Adipocyte (in vitro differentiated cells): ENCODE measurements at places on chromosomes 1 and 21.

GRCh38 chr1:245807306-245807705 is 652.5 kb downstream of the KIF26B start:
- DNase-seq: no peak

DNA sequence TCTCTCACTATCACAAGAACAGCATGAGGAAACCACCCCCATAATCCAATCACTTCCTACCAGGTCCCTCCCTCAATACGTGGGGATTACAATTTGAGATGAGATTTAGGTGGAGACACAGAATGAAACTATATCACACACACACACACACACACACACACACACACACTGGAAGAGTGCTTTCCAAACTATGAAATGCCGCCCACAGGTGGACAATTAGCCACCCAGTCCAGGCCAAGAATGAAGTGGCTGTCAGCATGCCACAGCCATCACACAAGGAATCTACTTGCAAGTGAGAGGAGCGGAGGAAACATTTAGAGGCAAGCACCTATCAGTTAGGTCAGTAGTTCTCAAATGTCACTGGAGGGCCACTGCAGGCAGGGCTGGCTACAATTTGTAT is 105.4 kb upstream of the HOOK1 start:
- DNase-seq: no peak

DNA sequence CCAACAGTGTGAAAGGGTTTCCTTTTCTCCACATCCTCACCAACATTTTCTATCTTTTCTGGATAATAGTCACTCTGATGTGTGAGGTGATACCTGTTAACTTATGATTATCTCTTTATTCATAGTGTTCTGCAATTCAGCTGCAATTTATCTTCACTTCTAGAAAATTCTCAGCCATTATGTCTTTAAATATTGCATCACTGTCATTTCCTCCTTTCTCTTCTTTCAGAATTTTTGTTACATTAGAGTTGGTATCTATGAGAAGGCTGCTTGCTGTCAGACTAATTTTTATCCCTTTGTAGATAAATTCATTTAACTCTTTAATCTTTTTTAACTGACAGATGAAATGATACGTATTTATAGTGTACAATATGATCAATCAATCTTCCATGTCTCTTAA is 30.5 kb upstream of the ATF3 start:
- no peak for DNase-seq

- no peak for DNase-seq
These were observed 70.7 kb upstream of the CXADR start for GRCh38 chr21:17442165-17442564.

- peak; percentile 93 for DNase-seq
These were observed 44.2 kb downstream of the OSBPL9 start for GRCh38 chr1:51661081-51661518.

- DNase-seq: no peak
These were observed 31.6 kb downstream of the TTLL7 start for GRCh38 chr1:83967336-83967735.
